Cortex of kidney (tissue), 1 donor: ENCODE measurements at places on chromosomes 7 and 10.

DNA sequence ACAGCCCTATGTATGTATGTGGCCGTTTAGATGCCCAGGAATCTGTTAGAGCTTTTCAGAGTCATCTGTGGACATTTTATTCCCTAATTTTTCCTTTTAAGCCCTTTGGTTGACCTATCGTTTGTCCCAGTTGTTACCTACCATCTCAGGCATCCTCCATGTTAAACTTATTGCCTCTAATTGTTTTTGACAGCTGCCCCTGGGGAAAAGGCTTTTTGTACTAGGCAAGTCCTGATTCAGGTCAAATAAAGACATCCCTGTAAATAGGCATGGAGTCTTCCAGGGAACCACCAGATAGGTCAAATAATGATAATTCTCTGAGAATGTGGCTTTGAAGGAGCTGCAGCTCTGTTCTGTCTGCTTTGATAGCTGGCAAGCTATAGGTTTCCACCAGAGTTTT lies 87.7 kb upstream of the CYP26C1 start:
- DNase-seq, result no peak

GRCh38 chr7:96287132-96287531 lies 34.8 kb downstream of the SLC25A13 start:
- DNase-seq, result no peak

DNA sequence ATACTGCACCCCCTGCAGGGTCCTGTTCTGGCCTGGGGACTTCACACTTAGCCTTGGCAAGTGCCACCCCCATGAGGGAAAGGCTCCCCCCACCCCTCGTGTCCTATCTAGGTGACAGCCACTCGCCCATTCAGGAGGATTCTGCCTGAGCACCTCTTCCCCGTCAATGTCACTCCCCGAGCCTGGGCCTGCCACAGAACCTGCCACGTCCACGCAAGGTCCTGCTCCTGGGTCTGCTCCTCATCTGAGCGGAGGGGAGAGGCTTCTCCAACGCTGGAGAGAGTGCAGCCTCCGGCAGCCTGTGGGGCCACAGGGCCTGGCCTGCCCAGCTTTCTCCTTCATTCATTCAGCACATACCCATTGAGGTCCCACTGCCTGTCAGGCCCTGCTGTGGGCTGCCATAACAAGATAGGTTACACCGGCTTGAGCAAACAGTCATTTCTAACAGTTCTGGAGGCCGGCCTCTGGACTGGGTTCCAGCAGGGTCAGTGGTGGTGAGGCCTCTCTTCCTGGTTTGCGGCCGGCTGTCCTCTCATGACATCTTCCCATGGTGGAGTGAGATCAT lies 92.0 kb upstream of the RET start:
- DNase-seq, result no peak

DNA sequence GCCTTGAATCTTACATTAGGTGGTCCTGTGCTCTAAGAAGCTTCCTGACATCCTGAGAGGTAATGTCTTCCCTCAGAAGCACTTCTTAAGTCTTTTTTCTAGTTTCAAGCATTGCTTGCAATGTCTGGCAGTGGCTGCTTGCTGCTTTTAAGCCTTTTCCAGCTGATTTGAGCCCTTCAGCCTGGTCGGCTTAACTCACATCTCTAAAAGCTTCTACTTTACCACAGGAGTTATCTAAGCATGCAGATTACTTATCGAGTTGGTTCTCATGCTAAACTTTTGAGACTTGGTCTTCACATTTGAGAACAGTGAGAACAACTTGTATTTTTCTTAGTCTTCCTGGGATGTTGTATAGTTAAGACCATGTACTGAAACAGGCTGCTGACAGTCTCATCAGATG lies 3.9 kb downstream of the LRMDA start:
- DNase-seq, result no peak

- DNase-seq, result no peak
Measured at GRCh38 chr7:129864042-129864441, 88.7 kb downstream of the UBE2H start.

DNA sequence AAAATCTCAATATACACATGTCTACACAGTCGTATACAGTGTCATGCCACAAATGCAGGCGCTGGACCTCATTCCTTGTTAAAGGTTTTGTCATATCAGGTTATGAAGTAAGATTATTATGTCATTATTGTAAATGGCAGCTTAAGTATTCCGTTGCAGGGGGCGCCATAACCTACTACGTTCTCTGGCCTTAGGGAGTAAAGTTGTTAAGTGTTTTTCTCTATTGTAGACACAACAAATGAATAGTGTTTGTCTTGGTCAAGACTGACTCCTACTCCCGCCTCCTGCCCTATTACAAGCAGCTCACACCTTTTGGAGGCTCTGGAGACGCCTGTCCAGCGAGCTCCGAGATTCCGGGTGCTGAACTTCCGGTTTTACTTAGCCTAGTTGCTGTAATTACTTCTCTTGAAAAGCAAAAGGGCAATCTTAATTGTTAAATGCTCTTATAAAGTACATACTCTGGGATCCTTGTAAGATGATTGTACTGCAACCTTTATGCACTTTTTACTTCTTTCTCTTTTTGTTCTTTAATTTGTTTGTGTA lies 994 bp downstream of the GATAD1 start:
- DNase-seq, result no peak

GRCh38 chr7:100211342-100211780 lies 8.4 kb upstream of the PVRIG start:
- DNase-seq, result no peak

GRCh38 chr7:56091591-56091990 lies 1.2 kb downstream of the PHKG1 start:
- no peak for DNase-seq
